ENCODE measurements at places on chromosomes 1 and 21. TPM values are rescaled to one million over a fixed set of nuclear protein-coding genes. Genes with fewer than 3 reads are reported as not detected.

Gene LRRN2
- total RNA-seq = not detected

Gene ALDH9A1
- 43.7 TPM for total RNA-seq

Gene PDE4B
- total RNA-seq = 15.6 TPM

Gene HRNR
- total RNA-seq = not detected

Gene RABGGTB
- 48.2 TPM for total RNA-seq

Gene UMODL1
- total RNA-seq = not detected

Gene RPL22
- 71.9 TPM for total RNA-seq

Gene TEKT2
- total RNA-seq = not detected

Gene UBQLN4
- total RNA-seq = 8.8 TPM

Gene PLD5
- total RNA-seq = not detected

Gene FCRL2
- not detected for total RNA-seq

Gene CASZ1
- total RNA-seq = 0.18 TPM

Gene LEFTY1
- not detected for total RNA-seq

Gene C1QTNF12
- 0.36 TPM for total RNA-seq

Gene SLC2A5
- not detected for total RNA-seq

Gene ZBTB37
- 9.7 TPM for total RNA-seq

Gene PARP1
- 96.7 TPM for total RNA-seq

Gene LRRC53
- total RNA-seq = not detected

Gene NBPF10
- 1.4 TPM for total RNA-seq

Measured in IMR-90 (cell line).